ENCODE measurements at places on chromosomes 4 and X.
A peak's percentile ranks its signal among the peaks of the same experiment; 100 is the strongest.

- DNase-seq: peak; percentile 23
Measured at GRCh38 chrX:110003167-110004156, 548 bp downstream of the TMEM164 start.

- no peak for DNase-seq
Measured at GRCh38 chr4:6206771-6207290, 6.5 kb upstream of the JAKMIP1 start.

DNA sequence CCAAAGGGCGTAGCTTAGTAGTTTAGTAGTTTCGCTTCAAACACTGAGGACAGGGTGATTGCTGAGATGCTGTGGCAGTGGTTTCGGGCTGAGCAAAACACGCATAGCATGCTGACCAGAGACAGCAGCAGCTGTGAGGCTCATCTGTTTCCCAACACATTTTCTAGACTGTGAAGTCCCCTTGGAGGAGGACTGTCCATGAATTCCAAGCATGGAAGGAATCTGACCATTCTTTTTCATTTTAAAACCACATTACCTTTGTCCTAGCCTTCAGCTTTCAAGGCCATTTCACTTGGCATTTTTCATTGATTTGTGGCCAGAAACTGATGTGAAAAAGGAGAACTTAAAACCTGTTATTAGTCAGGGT lies 240.9 kb downstream of the PALLD start:
- no peak for DNase-seq

GRCh38 chrX:142549923-142550322 lies 344.8 kb upstream of the MAGEC2 start:
- DNase-seq: no peak

GRCh38 chrX:71253253-71254091 lies 468 bp downstream of the ZMYM3 start:
- DNase-seq: peak; percentile 27

DNA sequence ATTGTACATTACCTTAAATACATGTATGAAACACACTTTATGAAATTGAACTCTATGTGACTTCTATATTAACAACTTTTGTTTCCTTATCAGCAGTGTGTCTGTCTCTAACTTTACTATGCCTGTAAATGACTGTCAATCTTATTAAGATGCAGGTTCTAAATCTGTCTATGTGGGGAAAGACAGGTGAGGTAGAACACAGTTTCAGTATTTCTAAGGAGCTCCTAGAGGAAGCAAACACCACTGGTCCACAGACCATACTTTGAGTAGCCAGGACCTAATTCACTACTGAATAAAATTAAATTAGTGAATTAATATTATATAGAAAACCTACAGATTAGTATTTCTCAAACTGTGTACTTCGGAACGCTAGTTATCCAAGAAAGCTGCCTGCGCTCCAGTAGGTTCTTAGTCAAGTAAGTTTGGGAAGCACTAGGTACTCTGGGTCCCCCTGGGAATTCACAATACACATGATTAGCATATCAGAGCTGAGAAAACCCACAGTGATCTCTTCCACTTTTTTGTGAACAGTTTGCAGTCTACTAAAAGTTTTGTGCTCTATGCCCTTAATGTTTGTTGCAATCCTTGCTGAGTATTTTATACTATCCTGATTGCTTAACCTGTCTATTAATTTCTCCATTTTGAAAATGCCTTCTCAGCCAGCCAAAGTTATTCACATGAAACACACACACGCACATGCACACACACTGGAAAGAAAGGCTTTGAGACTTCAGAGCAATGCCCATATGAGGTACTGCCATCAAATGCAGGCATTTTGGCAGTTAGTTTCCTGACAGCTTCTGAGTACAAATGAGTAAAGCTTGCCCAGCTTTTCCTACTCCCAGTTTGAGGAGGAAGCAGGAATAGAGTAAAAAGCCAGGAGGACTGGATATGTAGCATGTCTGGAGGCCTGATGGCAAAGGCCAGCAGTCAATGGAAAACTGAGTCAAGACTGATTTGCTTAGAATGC lies 133.6 kb upstream of the CPEB2 start:
- DNase-seq: no peak

DNA sequence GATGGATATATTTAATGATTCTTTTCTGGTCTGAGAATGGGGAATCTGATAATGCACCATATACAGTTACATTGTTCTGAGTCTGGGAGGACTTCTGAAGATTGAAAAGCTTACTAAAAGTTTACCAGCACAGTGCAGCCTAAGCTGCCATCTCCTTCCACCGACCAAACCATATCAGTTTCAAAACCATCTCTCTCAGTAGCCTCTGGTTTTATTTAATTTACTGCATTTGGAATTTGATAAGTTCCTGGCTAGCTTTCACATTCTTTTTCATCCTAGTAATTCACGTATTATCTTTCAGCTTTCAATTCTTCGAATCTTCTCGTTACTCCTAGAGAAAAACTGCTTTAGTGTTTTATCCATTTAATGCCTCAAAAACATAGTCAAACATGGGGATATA lies 181.4 kb upstream of the HCCS start:
- no peak for DNase-seq

DNA sequence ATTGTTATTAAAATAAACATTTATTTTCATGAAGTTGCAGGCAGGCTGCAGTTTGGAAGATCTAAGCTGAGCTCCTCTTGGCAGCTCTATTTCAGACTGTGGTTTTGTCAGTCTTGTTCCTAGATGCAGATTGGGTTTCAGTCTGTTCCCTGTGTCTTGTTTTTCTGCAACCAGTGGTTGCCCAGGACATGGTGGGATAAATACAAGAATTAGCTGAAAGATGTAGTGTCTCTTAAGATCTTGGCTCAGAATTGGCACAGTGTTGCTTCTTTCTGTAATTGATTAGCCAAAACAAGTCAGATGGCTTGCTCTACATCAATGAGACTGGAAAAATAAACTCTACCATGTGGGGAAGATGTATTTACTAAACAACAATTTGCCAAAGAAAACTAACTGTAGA lies 283.0 kb upstream of the BOD1L1 start:
- DNase-seq: no peak

- no peak for DNase-seq
Measured at GRCh38 chr4:129278868-129279267, 182.9 kb downstream of the C4orf33 start.

GRCh38 chrX:1394731-1395501 lies 3.0 kb upstream of the SLC25A6 start:
- DNase-seq: no peak

- peak; percentile 49 for DNase-seq
Measured at GRCh38 chr4:140427106-140427918, at the start of gene CLGN. Gene CLGN (minus strand): TSS chr4:140427648. CDS start chr4:140413078, 14,570 bp downstream.

DNA sequence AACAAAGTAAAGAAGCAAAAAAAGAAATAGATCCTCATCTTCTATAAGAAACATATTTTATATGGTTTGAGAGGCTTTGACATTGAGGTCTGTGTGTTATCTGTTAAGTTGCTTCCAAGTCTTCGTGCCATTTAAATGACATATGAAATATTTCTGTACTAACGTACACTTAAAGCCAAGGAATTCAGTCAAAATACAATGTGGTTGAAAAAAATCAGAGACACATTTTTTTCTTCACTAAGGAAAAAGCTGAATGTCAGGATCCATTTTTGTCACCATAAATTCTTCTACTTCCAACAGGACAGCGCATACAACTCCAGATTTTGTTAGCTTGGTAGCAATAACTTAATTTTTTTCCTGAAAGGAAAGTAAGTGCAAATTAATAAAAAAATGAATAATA lies 168.5 kb downstream of the FAT4 start:
- DNase-seq: no peak

- peak; percentile 86 for DNase-seq
Measured at GRCh38 chr4:174198828-174199227, 84.6 kb downstream of the FBXO8 start.

GRCh38 chr4:7811536-7812191 lies 128.0 kb downstream of the AFAP1 start:
- DNase-seq: peak; percentile 71

DNA sequence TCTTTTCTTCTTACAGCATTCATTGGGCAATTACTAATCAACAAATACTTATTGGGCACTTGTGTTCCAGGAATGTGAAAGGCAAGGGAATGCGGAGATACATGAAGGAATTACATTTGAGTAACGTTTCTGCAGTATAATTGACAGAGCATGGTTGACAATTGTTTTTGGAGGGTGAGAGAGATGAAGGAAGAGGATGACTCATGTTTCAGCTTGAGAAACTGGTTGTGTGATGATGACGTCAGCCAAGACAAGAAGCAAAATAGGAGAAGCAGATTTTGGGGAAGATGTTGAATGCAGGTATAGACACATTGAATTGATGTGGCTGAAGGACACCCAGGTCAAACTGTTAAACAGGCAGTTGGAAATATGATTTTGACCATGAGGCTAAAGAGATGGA lies 8.0 kb upstream of the CPEB2 start:
- DNase-seq: peak; percentile 56

DNA sequence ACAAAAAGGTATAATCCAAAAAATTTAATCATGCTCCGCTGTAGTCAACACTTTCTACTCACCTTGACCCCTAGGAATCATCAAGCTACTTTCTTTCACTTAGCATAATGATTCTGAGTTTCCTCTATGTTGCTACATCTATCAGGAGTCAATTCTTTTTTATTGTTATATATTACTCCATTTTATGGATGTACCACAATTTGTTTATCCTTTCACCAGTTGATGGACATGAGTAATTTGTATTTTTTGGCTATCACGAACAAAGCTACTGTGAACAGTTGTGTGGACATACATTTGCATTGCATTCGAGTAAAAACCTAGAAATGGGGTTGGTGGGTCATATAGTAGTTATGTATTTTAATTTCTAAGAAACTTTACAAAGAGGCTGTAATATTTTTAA lies 102.9 kb downstream of the PRSS12 start:
- DNase-seq: no peak

- DNase-seq: no peak
Measured at GRCh38 chr4:114577386-114577785, 21.2 kb upstream of the UGT8 start.

GRCh38 chr4:105921301-105921700 lies 26.0 kb downstream of the NPNT start:
- DNase-seq: no peak

DNA sequence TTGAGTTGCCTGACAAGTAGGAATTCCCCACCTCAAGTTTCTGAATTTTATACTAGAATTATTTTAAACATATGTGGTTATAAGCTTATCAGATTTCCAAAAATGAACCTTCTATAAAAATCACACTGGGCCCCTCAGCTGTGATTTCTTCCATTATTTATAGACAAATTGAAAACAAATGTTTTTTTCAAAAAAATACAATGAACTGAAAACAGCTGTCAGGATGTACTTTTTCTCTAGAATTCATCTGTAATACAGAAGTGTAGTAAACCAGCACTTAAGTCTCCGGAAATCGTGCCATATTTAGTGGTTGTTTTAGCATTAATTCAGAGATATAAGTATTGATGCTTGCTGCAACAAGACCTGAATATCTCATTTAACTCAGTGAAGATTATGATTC lies 74.0 kb downstream of the SPRY1 start:
- DNase-seq: no peak

- DNase-seq: no peak
Measured at GRCh38 chr4:164424846-164425245, 329.1 kb upstream of the SMIM31 start.

- DNase-seq: no peak
Measured at GRCh38 chrX:1500701-1501624, 36.0 kb downstream of the P2RY8 start.

- DNase-seq: no peak
Measured at GRCh38 chr4:173370130-173370476, 651 bp upstream of the SAP30 start.

Data from HCEC 1CT (cell line).